ENCODE measurements at places on chromosomes 13 and 19. TPM values are rescaled to one million over a fixed set of nuclear protein-coding genes. Genes with fewer than 3 reads are reported as not detected.

DNA sequence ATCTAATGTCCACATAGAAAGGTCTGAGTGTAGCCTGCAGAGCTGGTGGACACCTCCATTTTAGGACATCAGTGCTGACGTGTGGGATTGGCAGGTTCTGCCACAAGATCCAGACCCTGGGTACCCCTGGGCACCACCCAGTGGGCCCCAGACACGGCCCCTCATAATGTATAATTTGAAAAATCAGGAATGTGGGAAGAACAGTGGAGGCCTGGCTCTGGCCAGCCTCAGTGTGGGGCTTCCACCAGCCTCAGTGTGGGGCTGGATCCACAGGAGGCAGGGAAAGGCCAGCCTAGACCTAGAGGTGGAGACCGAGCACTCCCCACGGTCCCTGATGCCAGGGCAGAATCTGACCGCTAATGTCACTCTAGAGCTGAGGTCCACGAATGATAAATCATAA, 150.7 kb upstream of the SOX1 start:
- H3K27ac ChIP-seq: no peak overlapping the region
- H3K27me3 ChIP-seq: no peaks in the 10 kb centered on the region
- no peak overlapping the region for H3K4me3 ChIP-seq
- DNase-seq: no peak

The TMEM221 gene
- total RNA-seq: not detected

The S1PR5 gene
- total RNA-seq: 1.5 TPM

The EEF1AKMT1 gene
- 20.1 TPM for total RNA-seq

DNA sequence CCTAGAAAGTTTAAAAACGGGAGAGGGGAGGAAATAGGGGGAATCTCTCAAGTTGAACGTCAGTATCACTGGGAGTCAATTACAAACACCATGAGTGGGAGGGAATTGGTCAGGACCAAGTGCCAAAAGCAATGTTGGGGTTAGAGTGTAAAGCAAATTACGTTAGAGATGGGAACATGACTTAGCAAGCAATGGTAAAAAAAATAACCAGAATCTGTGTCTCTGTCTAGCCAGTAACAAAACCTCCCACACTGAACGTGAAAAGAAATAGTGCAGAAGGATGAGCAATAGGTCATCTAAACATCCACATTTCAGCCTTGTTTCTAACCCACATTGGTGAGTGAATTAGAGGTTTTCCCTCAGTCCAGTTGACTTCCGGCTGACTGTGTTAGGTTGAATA, 242.2 kb downstream of the COG6 start:
- DNase-seq: no peak
- peaks cover 9% of the 10 kb centered on the region for H3K4me1 ChIP-seq
- no peaks in the 10 kb centered on the region for H3K36me3 ChIP-seq
- no peak overlapping the region for H3K27ac ChIP-seq

- H3K36me3 ChIP-seq: no peaks in the 10 kb centered on the region
- DNase-seq: no peak
- no peaks in the 10 kb centered on the region for H3K4me1 ChIP-seq
- H3K27me3 ChIP-seq: no peaks in the 10 kb centered on the region
- no peak overlapping the region for H3K27ac ChIP-seq
Observed at GRCh38 chr13:60836821-60837220, 439.8 kb downstream of the TDRD3 start.

DNA sequence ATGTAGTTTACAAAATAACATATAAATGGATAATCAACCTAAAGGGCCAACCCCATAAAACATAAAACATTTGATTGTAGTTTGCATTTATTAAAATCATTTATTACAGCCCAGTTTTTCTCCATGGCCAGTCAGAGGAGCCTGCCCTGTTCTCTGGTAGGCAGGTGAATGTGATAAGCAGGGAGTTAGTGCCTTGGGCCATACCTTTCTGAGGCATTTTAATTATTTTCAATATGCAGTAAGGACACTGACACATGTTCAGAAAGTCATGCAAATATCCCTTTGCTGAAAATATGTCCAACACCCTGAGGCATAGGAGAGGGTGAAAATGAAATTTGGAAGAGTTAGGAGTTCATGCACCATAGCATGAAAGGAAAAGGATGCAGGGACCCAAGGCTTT, 242.6 kb upstream of the EDNRB start:
- H3K4me1 ChIP-seq: no peaks in the 10 kb centered on the region
- no peaks in the 10 kb centered on the region for H3K27me3 ChIP-seq
- H3K27ac ChIP-seq: no peak overlapping the region
- DNase-seq: no peak

DNA sequence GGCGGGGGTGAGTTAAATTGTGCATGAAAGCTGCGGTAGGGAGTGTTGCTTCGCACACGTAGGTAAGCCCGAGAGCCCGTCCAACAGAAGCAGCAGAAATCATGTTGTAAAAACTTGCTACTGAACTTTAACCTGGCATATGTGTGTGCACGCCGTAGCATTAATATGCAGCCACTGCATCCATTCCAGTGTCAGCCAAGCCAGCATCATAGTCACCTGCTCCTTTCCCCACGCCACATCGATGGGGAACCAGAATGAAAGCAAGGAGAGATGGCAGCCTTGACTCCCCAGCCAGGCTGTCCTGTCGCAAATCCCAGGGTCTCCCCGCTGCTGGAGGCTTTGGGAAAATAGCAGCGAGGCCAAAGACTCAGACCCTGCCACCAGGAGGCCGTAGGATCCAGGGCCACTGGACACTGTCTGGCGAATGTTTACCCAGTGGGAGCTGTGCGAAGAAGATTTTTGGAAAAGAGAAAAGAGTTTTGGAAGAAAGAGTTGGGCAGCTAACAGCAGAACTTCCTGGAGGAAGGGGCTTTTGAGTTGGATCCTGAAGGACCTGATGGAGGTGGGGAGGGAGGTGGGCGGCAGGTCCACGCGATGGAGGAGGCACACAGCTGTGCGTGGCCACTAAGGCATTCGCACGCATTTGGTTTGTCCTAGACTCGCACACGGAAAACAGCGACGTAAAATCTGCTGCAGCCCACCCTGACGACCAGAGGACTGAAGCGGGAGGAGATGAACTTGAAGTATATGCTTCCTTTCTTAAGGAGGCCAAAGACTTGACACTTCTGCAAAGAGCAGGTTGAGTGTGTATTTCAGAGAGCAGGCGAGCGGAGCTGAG, 48.7 kb upstream of the RANBP3 start:
- no peak overlapping the region for H3K4me3 ChIP-seq
- no peaks in the 10 kb centered on the region for H3K4me1 ChIP-seq
- H3K27me3 ChIP-seq: no peaks in the 10 kb centered on the region
- no peak overlapping the region for H3K27ac ChIP-seq
- DNase-seq: no peak

- no peak overlapping the region for H3K4me3 ChIP-seq
- no peak for DNase-seq
- no peak overlapping the region for H3K27ac ChIP-seq
- H3K27me3 ChIP-seq: no peaks in the 10 kb centered on the region
Observed at GRCh38 chr13:70541451-70541850, 433.2 kb upstream of the KLHL1 start.

DNA sequence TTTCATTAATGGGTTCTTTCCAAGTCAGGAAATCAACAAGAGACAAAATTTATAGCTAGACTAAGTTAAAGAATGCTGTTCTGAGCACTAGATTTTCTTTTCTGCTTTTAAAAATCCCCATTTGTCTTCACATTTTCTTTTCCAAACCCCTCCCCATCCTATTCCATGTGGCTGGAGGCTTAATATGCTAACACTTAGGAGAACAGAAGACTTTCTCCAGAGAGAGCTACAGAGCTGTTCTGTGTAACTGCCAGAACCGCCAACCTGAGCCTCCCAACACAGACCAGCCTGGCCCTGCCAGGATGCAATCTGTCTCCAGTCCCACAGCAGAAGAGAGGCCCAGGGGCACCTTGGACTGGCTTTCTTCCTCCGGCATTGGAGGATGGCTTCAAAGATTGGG, 264.1 kb downstream of the NDFIP2 start:
- H3K4me1 ChIP-seq: no peaks in the 10 kb centered on the region
- no peak overlapping the region for H3K27ac ChIP-seq
- DNase-seq: no peak

DNA sequence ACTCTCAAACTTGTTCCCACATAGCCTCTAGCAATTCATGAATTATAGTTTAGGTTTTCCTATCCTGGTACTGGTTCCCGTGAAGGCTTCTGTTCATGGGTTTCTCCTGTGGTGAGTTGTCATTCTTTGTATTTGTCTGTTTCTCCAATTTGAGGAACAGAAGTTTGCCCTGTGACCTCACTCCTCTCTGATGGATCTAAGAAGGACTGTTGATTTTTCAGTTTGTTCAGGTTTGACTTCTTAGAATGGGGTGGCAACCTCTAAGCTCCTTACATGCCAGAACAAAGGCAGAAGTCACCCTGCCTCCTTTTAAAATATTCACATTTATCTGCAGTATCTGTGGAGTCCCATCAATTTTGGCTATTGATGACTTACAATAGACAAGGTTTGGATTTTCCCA, 354.0 kb downstream of the SPRY2 start:
- no peaks in the 10 kb centered on the region for H3K36me3 ChIP-seq
- no peak overlapping the region for H3K4me3 ChIP-seq
- H3K27me3 ChIP-seq: no peaks in the 10 kb centered on the region
- DNase-seq: no peak
- no peak overlapping the region for H3K27ac ChIP-seq
- no peaks in the 10 kb centered on the region for H3K4me1 ChIP-seq

DNA sequence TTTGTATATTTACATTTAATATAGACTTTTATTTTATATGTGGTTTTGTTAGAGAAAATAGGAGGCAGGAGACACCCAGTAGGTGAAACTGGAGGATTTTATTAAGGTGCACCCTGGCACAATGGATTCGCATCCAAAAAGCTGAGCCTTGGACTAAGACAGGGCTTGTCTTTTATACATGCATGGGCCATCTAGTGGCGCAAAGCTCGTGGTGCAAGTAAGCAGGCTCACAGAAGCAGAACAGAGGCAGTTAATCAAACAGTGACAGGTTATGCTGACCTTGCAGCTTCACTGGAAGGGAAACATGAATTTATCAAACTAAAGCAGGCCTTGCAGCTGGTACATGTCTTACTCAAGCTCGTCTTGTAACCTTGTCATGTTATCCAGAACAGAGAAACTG, 58.8 kb upstream of the ZNF681 start:
- no peaks in the 10 kb centered on the region for H3K4me1 ChIP-seq
- no peaks in the 10 kb centered on the region for H3K36me3 ChIP-seq
- DNase-seq: no peak

DNA sequence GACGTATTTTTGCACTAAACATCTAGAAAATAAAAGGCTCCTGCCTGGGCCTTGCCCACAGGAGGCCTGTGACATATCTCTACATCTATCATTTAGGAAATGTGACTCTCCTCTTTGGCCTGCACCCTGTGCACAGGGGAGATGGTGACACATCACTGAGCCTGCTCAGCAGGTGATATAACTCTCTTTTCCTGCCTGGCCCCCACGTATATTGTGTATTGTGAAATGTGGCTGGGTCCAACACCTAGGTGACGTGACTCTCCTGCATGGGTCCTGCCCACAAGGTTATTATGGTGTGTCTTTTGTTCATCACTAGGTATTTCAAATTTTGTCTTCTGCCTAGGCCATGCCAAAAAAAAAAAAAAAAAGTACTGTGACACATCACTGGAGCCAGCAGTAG, 61.4 kb upstream of the ZNF724 start:
- no peak for DNase-seq
- H3K36me3 ChIP-seq: no peaks in the 10 kb centered on the region
- no peaks in the 10 kb centered on the region for H3K27me3 ChIP-seq
- no peaks in the 10 kb centered on the region for H3K4me1 ChIP-seq

DNA sequence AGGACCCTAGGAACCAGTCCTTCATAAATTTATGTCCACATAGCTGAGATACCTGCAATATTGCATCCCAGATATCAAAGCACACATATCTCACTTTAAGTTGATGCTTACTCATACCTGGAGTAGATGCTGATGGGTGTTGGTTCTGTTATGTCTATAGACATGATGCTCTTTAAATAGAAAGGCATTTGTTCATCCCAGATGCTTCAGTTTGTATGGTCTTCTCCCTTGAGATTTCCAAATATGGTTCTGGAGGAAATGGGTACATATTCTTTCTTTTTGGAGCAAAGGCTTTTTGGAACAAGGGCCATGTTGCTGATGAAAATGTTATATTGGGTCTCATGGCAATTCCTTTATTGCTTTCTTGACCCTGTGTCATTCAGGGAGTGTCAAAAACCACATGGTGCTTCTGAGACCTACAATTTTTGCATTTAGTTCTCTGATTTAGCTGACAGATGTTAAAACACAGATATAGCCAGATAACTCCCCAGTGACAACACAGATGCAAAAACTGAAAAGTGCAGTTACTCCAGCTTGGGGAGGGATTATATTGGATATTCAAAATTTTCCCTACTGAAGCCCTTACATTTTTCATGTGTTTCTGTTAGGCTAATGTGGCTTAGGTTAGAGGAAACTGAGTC, 211.4 kb downstream of the KCNRG start:
- H3K36me3 ChIP-seq: no peaks in the 10 kb centered on the region
- DNase-seq: no peak
- no peak overlapping the region for H3K4me3 ChIP-seq
- H3K27ac ChIP-seq: no peak overlapping the region
- H3K4me1 ChIP-seq: peaks cover 11% of the 10 kb centered on the region

DNA sequence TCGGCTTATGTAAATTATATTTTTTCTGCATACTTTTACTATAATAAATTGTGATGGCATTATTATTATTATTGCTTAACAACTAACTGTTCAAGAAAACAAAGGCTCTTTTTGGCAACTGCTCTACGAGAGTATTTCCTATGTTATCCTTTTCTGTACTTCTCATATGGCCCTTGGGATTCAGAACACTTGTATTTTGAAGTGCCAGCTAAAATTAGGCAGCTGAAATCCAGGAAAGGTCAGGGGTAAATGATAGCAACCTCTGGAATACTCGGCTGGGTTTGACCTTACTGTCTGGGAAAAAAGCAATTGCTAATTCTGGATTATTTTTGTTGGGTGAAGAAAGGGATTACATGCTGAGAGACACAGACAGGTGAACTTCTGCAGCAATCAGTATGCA, 23.9 kb downstream of the EDNRB start:
- H3K27me3 ChIP-seq: no peaks in the 10 kb centered on the region
- no peak overlapping the region for H3K4me3 ChIP-seq
- no peak for DNase-seq
- no peaks in the 10 kb centered on the region for H3K36me3 ChIP-seq
